ENCODE measurements at places on chromosomes 11 and 22.

GRCh38 chr11:96079691-96080090, 155.8 kb upstream of the MTMR2 start:
- DNase-seq: no peak

GRCh38 chr11:8699903-8700302, 17.3 kb downstream of the RPL27A start:
- peak; percentile 81 for DNase-seq

GRCh38 chr22:20881231-20881630, 22.4 kb downstream of the SNAP29 start:
- no peak for DNase-seq

DNA sequence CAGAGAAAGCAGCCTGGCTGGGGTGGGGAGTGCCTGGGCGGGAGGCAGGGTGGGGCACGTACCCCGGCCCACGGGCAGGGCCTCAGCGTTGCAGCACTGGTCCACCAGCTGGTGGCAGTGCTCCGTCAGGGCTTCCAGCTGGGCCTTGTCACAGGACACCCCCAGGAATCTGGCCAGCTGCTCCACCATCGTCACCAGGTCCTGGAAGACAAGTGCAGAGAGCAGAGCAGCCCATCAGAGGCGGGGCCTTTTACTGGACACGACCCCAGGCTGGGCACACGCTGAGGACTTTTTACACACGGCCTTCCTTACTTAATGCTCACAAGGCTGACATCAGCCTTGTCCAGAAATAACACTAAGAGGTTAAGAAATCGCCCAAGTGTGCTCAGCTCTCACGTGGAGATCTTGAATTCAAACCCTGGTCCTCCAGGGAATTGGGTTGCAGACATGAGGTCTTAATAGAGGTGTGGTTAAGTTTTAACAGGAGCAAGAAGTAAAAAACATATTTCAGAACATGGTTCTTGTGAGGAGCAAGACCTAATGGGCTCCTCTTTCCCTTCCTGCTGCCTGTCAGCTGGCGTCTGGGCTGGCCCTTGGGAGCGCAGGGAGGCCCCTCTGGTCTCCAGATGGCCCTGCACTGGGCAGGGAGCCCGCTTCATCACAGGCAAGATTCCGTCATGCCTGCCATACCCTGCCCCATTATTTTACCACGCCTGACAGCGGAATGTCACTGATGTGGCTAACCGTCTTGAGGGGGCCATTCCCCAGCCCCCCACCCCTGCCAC, 17.1 kb upstream of the EFCAB6 start:
- no peak for DNase-seq

DNA sequence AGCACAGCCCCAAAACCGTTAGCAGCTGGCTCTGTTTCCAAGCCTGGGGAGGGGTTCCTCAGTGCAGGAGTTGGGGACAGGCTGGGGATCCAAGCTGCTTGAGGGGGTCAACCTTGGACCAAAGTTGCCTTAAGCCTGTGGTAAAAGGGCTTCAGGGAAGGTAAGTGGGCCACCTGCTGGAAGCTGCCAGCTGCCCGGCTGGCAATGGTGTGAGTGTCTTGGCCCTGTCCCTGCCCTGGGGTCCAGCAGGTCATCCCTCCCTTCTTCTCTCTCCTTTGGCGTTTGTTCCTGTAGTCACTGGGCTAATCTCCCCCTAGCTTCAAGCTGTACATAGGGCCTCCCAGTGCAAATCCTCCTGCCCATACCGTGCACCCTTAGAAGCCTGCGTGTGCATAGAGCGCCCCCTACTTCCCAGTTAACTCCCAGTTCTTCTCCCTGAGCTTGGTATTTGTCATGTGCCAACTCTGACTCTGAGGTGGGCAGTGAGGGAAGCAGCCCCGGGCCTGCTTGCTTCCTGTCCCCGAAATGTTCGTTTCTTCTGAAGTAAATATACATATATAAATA, 4.4 kb downstream of the TMEM258 start:
- peak; percentile 63 for DNase-seq

DNA sequence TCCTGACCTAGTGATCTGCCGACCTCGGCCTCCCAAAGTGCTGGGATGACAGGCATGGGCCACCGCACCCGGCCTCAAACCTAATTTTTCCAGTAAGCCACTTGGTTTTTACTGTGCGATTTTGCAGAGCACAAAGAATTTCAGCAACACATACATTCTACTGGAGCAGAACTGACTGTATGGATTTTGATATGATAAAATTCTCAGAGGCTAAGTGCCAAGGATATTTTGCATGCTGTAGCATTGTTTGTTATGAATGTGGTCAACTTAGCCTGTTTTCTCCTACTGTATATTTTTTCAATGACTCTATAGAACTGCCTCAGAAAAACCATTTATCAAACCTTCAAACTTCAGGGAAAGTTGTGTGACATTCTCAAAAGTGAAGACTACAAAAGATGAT, 89.2 kb downstream of the FAT3 start:
- DNase-seq: peak; percentile 15

DNA sequence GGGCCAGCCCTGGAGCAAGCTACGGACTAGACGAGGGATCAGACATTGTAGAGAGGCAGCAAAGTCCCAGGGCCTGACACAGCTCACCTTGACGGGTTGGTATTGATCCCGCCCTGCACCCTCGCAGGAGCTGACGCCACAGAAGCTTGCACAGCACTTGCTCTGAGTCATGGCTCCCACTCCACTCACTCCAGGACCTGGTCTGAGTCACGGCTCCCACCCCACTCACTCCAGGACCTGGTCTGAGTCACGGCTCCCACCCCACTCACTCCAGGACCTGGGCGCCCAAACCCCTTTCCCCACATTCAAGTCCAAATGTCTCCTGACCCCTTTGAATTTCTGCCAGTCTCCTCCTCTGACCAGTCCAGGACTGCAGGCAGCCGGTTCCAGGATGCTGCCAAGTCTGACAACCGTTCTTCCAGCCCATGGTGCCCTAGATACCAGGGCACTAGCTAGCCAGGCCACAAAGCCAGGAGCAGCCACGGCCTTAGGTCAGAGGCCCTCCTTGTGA, 6.0 kb upstream of the PNPLA5 start:
- DNase-seq: peak; percentile 70

DNA sequence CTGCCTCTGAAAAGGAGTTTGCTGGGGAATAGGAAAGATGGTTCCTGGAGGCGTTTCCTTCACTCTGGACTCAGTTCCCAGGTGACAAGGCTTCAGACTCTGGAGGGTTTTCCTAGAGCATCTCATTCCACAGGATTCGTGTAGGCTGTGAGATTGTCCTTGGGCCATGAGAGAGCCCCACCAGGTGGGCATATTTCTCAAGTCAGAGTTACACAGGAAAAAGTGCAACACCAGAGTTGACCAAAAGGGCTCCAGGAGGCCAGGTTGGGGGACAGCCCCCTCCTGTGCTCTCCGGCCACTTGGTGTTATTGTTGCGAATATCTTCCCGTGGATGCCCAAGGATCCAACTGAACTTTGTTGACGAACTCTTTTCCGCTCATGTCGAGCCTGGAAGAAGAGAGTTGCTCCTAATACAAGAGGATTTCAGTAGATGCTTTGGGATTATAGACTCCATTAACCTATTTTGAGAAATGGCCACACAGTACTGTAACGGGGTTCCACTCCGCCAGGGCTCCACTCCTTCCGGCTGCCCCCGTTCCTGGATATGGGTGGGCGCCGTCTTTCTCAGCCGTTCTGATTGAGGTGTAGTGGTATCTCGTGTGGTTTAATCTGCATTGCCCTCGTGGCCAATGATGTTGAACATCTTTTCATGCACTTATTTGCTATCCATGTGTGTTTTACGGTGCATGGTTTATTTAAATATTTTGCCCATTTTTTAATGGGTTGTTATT, 580.3 kb downstream of the BRD1 start:
- DNase-seq: peak; percentile 22

GRCh38 chr22:38733724-38734381, 21.9 kb downstream of the SUN2 start:
- no peak for DNase-seq

GRCh38 chr11:104905271-104905670, 7.0 kb upstream of the CASP12 start:
- DNase-seq: no peak

GRCh38 chr11:102530558-102530957, at the start of gene MMP7:
Gene MMP7 (minus strand): TSS chr11:102530747. CDS start chr11:102530700, 47 bp downstream.
- no peak for DNase-seq

DNA sequence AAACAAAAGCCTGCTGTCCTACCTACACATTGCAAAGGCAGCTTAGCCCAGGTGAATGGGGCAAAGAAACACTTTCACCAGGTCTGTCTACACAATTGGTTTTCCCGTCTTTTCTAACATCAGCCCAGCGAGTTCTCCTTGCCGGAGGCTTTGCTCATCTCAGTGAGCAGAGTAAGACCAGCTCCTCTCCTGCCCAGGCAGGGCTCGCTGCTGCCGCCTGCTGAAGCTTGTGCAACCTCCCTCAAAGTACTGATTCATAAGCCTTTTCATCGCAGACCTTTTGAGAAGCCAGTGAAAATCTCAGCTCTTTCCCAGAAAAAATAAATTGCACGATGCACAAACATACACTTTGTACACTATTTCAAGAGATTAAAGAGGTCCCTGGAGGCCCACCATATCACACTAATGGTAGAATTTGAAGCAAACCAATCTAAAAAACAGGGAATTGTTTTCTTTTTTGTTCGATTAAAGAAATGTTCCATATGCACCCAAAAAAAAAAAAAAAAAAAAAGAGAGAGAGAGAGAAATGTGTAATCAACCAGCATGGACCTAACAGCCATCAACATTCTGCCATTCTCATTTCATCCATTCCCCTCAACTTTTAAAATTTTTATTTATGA, 328.1 kb upstream of the MPPED2 start:
- peak; percentile 5 for DNase-seq

DNA sequence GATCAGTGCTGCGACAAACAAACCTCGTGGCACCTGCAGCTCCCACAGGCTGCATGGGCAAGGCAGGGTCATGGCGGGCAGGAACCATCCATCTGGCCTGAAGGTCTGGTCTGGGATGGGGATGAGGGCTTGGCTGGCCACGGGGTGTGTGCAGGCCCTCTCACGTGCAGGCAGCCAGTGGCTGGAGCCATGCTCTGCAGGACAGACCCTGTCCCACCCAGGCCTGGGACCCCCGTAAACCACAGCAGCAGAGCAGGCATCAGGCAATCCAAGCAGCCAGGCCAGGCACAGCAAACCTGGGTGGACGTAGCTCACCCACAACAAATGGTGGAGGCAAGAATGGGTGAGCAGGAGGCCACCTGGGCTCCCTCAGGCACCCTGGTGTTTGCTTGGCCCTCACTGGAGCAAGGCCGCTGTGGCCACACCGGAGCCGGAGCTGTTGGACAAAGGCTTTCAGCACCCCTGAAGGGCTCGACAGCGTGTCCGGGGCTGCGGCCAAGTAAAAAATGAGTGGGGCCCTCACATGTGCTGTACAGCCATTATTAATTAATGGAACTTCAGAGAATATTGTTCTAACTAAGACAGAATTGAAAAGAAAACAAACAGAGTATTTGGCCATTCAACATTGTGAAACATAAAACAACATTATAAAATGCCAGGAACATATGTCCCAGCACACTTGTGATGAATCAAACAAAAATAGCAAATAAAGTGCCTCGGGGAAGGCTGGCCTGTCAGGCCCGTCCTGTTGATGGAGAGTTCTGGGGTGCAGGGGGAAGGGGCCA, 24.0 kb upstream of the GNB1L start:
- peak; percentile 60 for DNase-seq

- peak; percentile 89 for DNase-seq
These were observed 455.8 kb downstream of the MIAT start for GRCh38 chr22:27113211-27113635.

DNA sequence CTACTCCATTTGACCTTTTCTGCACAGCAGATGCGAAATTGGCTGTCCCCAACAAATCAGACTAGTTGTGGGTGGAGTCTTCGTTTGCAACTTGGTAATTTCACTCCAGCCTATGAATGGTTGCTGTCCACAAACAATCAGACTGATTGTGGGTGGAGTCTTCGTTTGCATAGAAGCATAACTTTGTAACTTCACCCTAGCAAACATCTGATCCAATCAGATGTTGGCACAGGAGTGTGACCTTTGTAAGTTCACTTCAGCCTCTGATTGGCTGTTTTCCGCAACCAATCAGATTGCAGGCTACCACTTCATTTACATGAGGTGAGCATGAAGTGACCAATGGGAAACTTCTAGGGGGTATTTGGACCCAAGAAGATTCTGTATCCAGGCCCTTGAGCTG, 16.3 kb upstream of the CABP2 start:
- DNase-seq: no peak

- peak; percentile 72 for DNase-seq
These were observed 7.8 kb upstream of the PYGM start for GRCh38 chr11:64767344-64768299.

DNA sequence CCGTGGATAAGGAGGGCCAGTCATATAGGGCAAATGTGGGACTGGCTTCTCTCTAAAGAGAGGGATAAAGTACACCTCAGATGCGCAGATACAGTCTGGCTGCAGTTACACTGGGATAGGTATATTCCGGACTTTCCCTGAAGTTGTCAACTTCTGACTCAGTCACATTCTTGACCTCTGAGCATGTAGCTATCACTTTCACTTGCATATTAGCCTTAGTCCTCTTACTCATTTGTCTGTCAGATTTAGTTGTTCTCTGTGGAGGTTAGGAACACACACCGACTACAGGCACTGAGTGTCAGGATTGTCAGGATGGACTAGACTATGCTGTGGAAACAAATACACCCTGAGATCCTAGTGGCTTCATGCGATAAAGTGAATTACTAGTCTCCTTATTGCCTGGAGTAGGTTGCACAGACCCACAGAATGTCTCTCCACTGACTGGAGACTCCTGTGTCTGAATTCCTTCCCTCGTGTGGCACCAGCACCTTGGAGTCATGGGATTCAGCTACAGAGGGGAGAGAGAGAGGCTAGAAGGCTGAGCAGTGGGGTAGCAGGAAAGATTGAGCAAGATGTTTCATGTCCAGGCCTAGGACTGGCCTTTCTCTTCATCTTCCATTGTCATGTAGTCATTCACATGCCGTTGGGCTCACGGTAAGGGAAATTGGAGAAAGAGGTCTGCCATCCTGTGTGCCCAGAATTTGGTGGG, 654.3 kb downstream of the NTM start:
- DNase-seq: no peak

- no peak for DNase-seq
These were observed 5.7 kb upstream of the AMBRA1 start for GRCh38 chr11:46599340-46600193.

GRCh38 chr11:66907751-66908630, 50.2 kb downstream of the PC start:
- DNase-seq: no peak

DNA sequence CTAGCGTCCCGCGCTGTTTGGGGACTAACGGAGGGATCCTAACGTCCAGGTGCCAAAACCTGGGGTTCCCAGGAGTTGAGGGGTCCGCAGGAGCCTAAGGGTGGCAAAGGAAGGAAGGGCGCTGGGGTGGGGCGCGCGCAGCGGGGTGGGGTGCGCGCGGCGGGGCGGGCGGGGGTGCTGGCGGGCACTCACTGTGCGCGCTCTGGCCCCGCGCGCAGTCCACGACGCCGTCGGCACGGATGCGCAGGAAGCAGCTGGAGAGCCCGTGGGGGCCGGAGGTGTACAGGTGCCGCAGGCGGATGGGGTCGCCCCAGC, 412 bp downstream of the FGF19 start:
- DNase-seq: no peak

- DNase-seq: peak; percentile 19
These were observed 97.3 kb downstream of the GALNT18 start for GRCh38 chr11:11524436-11525061.

GRCh38 chr11:79046366-79046765, 394.5 kb downstream of the TENM4 start:
- no peak for DNase-seq

Data from SJSA1 (cell line).